ENCODE measurements at places on chromosomes 4 and X.

DNA sequence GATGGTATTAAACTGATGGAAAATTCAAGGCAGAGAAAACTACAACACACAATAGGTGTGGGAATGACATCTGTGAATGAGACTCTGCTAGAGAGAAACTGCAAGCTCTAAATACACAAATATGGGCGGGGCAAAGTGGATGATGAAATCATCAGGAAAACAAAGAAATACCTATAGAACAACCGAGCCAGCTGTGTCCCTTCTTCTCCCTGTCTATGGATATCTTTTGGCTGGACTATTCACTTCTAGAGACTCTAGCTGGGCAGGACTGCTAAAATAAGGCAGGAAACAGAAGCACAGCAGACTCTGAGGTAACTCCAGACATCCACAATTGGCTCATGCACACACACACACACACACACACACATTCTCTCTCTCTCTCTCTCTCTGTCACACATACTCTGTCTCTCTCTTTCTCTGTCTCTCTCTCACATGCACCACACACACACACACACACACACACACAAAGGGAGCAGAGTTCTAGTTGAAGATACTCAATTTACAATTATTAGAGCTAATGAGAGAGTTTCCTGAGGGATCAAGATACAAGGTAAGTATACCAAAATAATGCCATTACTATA, 27.2 kb upstream of the EDNRA start:
- no peak for DNase-seq

- DNase-seq = no peak
These were observed 51.4 kb downstream of the ENOX2 start for GRCh38 chrX:130851569-130851968.

- DNase-seq = no peak
These were observed 261.9 kb downstream of the CBLL2 start for GRCh38 chrX:22534643-22535042.

- DNase-seq = no peak
These were observed 757.8 kb upstream of the HS3ST1 start for GRCh38 chr4:12186526-12186925.

- no peak for DNase-seq
These were observed 424 bp upstream of the ZNF330 start for GRCh38 chr4:141220271-141220670.

- no peak for DNase-seq
These were observed 23.8 kb downstream of the CDKL5 start for GRCh38 chrX:18449236-18449635.

- no peak for DNase-seq
These were observed at the start of gene C4orf51 for GRCh38 chr4:145679991-145680455. Gene C4orf51 (plus strand): TSS chr4:145680146. CDS start chr4:145680204, 58 bp downstream.

DNA sequence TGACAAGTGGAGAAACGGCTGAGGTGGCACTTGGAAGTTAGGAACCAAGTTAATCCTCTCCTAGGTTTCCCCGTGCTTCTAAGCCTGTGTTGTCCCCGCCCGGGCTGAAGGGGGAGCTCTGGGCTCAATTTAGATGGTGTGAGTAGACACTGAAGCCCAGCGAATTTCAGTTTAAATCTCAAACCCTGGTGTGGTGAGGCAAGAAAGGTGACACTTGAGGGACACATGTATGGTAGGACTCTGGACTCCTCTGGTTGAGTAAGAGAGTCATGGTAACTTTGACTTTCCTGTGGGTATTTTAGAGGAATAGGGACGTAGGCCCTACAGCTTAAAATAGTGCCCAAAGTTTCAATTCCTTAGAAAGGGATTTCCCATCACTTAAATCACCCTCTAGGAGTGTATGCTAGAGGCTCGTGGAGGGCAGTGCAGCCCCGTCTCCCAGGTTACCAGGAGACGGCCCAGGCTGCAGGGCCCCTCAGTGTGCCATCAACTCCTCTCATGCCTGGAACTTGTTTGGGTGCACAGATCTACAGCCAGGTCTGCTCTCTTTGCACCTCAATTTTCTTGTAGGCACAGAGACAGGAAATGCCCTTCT, 24.0 kb downstream of the HAND2 start:
- peak; percentile 33 for DNase-seq

GRCh38 chr4:122475233-122475632, 18.7 kb upstream of the IL2 start:
- no peak for DNase-seq

DNA sequence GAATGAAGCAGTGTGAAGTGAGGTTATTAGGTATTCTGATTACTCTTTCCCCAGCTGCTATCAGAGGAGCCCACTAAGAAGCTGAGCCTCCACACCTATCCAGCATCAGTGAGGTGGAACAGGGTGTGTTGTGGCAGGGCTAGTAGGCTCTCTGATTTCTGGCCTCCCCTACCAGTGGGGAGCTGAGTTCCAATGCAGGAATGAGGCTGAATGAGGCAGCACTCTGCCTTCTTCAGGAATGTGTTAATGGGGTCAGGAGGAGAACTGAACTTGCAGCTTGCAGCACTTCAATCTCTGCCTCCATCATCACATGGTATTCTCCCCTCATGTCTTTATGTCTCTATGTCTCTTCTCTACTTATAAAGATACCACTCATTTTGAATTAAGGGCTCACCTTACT, 26.9 kb downstream of the SOX3 start:
- no peak for DNase-seq

DNA sequence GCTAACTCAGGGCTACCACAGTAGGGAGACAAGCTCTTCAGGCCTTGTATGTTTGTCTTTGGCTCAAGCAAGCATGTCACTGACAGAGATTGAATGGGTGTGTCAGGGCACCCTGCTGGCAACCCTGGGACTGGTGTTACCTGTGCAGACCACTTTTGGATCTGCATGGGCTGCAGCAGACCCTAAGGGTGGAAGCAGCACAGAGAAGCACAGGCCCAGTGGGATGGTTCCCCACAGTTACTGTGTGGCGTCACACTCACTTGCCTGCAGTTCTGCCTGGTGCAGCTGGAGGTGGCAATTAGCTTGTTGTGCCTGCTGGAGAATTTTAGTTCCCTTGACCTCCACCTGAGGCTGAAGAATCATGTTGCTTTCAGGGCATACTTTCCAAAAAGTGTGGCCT, 46.0 kb downstream of the ZNF185 start:
- no peak for DNase-seq

- DNase-seq = no peak
These were observed 24.1 kb downstream of the FGFRL1 start for GRCh38 chr4:1035510-1035909.

DNA sequence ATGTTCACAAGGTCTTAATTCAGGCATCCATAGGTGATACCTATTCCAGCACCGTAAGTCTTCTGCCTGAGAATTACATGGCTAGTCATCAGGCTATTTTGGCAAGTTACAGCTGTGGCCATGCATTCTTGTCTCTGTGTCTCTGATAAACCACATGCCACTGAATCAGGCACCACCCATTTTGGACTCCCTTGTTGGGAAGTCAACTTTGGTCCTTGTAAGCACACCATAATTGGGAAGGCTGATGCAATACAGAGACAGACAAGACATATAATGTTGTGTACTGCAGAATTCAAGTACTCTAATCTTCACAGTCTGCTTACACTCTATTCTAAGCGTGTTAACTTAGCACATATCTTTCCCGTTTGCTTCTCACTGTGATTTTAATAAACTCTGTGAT, 483.7 kb upstream of the FTHL17 start:
- DNase-seq = no peak

DNA sequence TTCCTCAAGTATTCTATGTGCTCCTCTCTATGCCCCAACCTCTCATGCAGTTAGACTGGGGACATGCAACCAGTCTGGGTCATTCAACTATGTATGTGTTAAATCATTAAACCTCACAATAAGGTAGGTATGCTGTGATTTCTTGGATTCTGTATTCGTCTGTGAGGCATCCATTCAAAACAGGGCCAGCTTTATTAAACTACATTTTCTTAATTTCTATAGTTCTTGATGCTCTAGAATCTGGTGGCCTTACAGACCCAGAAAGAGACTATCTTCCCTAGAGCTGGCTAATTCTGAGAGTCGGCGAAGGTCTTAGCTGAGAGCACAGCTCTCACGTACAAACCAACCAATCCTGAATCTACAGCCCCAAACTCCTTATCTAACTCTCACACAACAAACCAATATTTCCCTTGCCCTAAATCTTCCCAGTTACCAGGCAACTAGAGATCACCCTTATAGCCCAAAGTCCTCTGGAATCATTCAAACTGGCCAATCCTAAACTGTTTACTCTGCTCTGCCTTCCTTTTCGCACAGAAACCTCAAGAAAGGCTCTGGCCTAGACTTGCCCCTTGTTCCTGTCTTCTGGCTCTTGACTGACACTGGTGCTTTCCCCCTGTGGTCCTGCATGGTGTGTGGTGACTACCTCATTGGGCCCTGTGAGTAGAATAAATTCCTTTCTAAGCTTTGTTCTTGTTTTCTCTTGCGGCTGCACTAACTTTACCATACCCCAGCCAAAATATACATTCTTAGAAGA, 203.5 kb upstream of the TET2 start:
- no peak for DNase-seq

DNA sequence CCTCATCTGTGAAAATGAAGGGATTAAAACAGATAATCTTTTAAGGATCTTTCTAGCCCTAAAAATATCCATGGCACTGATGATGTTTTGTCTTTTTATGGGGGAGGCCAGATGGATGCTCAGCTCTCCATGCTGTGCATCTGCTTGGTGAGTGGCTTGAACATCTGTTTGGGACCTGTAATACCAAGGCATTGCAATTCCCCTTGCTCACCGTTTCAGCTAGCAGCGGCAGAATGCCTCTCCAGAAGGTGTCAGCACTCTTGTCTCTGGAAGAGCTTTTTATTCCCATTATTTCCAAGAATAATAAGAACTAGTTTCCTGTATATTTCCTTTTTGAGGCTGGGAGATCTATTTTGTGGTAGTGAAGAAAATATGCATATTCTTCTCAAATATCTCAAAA, 151.9 kb upstream of the ANK2 start:
- DNase-seq = no peak

GRCh38 chr4:41184009-41184408, 30.3 kb downstream of the APBB2 start:
- DNase-seq = no peak

- DNase-seq = no peak
These were observed 279.9 kb downstream of the PPP3CA start for GRCh38 chr4:101067383-101067782.

DNA sequence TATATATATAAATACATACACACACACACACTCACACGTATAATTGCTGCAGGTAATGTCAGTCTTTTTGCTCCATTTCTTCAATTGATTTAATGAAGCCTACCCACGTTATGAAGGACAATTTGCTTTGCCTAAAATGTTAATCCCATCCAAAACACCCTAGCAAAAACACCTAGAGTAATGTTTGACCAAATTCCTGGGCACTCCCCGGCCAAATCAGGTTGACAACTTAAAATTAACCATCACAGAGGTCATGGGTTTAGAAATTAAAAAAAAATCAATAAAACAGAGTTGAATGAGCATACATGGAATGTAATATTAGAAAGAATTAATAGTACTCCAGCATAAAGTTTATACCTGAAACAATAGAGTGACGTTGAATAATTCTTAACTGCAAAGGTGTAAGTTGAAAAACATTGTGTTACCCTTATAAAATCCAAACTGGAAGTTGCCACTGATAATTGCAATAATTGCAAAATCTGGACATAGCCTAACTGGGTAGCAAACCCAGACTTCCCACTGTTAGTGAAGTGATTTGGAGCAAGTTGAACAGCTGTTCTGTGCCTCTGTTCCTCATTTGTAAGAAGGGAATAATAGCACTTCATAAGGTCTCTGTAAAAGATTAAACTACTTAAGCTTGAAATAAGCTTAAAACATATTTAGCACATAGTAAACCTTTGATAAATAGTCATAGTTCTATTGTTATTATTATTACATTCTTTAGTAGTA, 2120.5 kb downstream of the PCDH7 start:
- DNase-seq = no peak

DNA sequence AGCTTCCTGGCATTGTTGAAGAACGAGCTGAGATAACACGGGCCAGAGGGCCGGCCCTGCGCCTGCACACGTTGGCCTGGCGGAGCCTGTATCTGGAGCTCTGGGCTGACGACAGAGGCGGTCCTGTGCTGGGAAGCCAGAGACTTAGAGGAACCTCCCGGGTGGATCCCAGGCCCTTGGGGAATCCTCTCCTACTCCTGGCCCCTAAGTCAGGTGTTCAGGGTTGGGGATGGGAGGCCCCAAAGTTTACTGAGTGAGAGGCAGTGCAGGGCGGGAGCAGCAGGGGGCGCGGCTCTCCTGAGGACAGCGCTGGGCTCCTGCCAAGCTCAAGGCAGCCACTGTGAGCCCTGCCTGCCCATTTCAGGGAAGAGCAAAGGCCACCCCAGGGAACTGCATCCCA, 2.5 kb upstream of the HTRA3 start:
- peak; percentile 12 for DNase-seq

GRCh38 chrX:33156152-33156726, 55.1 kb downstream of the DMD start:
- no peak for DNase-seq

DNA sequence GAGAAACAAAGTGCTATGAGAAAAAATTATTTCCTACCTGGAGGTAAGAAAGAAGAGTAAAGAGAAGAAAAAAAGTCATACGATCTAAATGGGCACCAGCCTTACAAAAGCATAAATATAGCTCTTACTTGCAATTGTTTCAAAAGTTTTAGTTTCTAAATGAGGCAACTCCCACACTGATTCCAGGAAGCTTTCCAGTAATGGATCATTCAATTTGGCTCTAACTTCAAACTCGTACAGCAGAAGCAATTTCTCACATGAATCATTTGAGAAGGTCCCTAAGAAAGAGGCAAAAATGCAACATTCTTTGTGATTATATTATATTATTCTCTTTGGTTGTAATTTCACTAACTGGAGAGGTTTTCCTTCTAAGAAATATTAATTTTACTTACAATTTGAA, 109.9 kb downstream of the DLG3 start:
- no peak for DNase-seq

- DNase-seq = no peak
These were observed 150.1 kb downstream of the DIPK2B start for GRCh38 chrX:45050558-45050957.

GRCh38 chr4:184937745-184938144, 80.5 kb upstream of the HELT start:
- DNase-seq = no peak

- DNase-seq = no peak
These were observed 44.0 kb upstream of the ZCCHC12 start for GRCh38 chrX:118779581-118779980.

DNA sequence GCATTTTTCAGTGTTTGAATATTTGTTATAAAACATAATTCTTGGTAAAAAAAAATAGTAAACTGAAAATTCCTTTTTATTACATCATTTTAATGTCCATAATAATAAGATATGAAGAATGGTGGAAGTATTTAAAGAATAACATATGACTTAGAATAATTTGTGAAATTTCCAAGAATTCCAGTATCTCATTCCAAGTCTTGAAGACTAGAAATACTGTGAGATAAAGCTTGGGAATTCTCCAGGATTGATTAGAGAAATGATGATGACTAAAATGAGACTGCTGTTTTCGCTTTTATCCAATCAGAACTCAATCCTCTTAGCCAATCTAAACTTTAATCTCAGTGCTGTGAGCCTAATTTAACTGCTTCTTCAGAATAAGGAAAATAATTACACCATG, 184.2 kb upstream of the HCCS start:
- DNase-seq = no peak

- no peak for DNase-seq
These were observed at the start of gene MGST2 for GRCh38 chr4:139665690-139666529. Gene MGST2 (plus strand): TSS chr4:139665819. CDS start chr4:139666020, 201 bp downstream.

- no peak for DNase-seq
These were observed 4.8 kb downstream of the SH3BP2 start for GRCh38 chr4:2797545-2798305.

All from stimulated activated CD8-positive, alpha-beta memory T cell treated with anti-CD3 and anti-CD28 coated beads, Interleukin-2, amount 100 ng/mL, for 48 hours (primary cell).